ENCODE measurements at places on chromosomes 6 and 20. TPM values are rescaled to one million over a fixed set of nuclear protein-coding genes. Genes with fewer than 3 reads are reported as not detected.

DNA sequence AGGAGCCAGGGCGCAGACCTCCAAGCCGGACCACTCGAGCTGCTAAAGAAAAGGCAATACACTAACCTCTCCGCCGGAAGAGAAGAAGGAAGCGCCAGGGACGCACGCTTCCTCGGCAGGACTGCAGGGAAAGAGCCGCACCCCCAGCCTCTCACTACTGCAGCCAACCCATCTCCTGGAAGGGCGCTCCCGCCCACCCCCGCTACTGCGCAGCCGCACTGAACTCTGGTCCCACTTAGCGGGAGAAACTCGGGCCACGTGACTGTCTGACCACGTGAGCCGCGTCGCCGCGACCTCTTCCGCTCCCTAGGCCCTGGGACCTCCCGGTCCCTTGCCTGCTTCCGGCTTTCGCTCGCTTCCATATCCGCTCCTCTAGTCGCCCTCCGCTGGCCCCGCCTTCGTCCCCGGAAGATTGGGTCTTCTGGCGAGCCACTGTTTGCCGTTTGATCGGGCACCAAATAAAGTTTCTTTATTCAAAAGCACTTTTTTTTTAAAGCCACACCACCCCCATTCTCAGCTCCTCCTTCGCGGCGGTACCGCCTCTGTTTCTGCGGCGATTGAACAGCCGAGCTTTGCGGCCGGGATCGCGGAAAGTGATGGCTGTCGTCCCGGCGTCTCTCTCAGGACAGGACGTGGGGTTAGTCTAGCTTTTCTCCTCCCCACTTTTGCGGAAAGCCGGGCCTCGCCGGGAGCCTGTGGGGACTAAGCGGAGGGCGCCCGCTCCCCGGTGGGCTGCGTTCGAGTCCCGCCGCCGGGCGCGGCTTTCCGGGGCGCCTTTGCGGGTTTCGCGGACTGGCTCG lies at the start of gene RMND1:
RMND1 (minus strand) TSS at position 177 of the 800 bp plus-strand sequence. CDS start 6,315 bp downstream, outside the sequence.
- peak; percentile 99 for DNase-seq

GRCh38 chr6:14936861-14937260 lies 309.0 kb upstream of the JARID2 start:
- no peak for DNase-seq

- DNase-seq = no peak
Measured at GRCh38 chr20:9966966-9967365, 67.8 kb upstream of the ANKEF1 start.

GRCh38 chr6:122028933-122029522 lies 370.4 kb upstream of the HSF2 start:
- no peak for DNase-seq

DNA sequence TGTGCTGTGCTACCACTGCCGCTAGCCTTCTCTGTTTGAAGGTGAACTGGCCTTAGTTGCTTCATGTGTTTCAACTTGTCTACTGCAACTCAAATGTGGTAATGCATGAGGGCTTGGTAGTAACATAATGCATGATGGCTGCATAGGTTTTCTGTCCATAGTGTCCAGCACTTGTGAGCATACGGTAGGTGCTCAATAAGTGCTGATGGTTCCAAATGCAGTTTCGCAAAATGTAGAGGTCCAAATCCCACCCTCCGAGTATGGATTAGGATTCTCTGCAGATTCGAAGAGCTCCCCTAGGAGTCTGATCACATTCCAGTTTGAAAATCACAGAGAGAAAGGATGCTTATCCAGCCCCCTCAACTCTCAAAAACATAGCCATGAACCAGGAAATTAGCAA lies 64.2 kb downstream of the FGD2 start:
- DNase-seq = no peak

- DNase-seq = no peak
Measured at GRCh38 chr6:15911753-15912504, 217.0 kb upstream of the MYLIP start.

The RNF144B gene
- polyA plus RNA-seq = 1.7 TPM

GRCh38 chr6:26553635-26554446 lies 15.7 kb downstream of the HMGN4 start:
- DNase-seq = no peak

DNA sequence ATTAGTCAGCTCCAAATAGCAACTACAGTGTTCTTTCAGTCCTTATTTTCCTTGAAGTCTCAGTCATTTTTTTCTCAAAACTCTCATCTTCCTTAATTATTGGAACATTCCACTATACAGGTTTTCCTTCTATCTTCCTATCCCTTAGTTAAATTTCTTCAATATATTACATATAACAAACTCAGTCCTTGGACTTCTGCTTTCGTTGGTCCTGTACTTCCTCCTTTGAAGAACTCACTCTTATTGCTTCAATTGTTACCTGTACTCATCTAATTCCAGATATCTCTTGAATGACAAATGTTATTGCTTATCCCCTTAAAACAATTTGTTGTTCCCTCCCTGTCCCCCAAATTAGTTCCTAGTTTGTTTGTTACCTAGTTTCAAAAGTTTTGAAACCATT lies 67.7 kb upstream of the NOTCH4 start:
- DNase-seq = no peak

GRCh38 chr20:13778827-13779226 lies 5.9 kb downstream of the ESF1 start:
- no peak for DNase-seq

GRCh38 chr20:31708736-31709534 lies 13.7 kb downstream of the BCL2L1 start:
- no peak for DNase-seq

The PPT2 gene
- 26.6 TPM for polyA plus RNA-seq

- DNase-seq = no peak
Measured at GRCh38 chr6:80579391-80580023, 473.0 kb downstream of the BCKDHB start.

DNA sequence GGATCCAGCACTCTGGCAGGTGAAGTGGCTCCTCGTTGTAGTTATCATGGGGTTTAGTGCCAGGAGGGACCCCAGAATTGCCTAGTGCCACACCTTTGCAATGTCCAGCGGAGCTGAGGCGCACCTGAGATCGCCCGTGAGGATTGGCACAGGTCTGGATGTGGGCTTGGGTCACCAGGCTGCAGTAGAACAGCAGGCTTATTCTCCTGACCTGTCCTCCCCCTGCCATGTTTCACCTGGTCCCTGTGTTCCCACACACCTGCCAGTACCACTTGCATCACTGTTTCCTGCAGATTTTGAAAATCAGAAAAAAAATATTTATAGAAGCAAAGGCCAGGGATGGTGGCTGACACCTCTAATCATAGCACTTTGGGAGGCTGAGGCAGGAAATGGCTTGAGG lies 16.7 kb downstream of the ENTPD6 start:
- no peak for DNase-seq

DNA sequence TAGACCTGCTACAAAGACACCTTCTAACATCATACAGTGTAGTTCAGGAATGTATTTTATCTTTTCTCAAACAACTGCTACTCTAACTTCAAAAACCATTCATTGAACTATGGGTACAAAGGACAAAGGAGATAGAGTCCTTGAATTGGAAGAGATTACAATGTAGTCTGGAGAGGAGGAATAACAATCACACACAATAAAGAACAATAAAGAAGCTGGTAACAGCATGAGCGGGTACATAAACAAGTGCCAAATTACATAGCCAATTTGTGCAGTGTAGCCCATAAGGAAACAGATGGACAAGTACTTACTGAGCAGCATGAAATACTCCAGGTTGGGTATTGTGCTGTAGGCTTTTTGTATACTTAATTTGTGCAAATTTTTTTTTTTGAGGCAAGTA lies 44.3 kb downstream of the OSTM1 start:
- DNase-seq = no peak

GRCh38 chr6:147384737-147385710 lies 123.5 kb upstream of the SAMD5 start:
- no peak for DNase-seq

DNA sequence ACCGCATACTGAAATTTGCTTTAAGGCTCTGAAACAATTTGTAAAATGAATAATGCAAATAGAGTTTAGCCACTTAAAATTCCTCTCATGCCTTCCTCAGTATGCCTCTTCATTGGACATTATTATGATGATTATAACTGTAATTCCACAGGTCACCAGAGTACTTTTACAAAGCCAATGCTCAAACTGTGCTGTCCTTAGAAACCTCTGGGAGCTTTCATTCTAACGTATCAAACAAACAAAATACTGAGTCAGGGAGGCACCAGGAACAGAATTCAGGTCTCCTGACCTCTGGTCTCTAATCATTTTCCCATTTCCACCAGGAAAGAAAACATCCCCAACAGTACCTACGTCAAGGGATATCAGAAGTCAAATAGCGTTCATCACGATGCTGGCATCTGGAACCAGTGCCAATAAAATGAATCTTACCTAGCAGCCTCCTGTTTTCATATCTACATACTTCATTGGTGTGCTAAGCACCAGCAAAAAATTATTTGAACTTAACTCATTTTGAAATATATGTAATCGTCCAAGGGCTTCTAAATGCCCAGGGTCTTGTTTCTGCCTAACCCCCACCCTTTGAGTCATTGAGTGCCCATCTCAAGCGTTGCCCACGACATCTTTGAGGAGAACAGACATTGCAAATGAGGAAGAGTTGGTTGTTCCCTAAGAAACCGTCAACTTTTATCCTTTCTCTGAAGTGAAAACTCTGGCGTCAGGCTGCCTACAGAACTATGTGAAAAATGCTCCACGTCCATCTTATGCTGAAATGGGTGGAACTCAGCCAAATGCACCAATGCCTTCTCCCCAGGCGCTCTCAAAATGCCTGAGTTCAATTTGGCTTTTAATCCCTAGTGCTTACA lies 37.9 kb downstream of the NEDD9 start:
- no peak for DNase-seq

DNA sequence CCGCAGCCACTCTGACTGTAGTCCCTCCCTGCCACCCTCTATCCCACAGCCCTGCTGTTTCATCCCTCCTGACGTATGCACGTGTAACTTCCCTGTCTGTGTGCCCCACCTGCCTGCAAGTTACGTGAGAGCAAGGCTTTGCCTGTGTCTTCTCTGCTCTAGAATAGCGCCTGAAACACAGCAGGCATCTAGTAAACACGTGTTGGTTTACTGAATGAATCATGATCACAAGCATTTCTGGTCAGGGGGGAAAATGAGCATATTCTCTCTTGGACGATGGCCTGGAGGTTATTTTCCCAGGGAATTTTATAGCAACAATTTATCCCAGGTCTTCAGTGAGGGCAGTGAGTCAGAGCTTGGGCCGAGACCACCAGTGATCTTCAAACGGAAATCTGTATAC lies 38.3 kb downstream of the PSMG4 start:
- no peak for DNase-seq

DNA sequence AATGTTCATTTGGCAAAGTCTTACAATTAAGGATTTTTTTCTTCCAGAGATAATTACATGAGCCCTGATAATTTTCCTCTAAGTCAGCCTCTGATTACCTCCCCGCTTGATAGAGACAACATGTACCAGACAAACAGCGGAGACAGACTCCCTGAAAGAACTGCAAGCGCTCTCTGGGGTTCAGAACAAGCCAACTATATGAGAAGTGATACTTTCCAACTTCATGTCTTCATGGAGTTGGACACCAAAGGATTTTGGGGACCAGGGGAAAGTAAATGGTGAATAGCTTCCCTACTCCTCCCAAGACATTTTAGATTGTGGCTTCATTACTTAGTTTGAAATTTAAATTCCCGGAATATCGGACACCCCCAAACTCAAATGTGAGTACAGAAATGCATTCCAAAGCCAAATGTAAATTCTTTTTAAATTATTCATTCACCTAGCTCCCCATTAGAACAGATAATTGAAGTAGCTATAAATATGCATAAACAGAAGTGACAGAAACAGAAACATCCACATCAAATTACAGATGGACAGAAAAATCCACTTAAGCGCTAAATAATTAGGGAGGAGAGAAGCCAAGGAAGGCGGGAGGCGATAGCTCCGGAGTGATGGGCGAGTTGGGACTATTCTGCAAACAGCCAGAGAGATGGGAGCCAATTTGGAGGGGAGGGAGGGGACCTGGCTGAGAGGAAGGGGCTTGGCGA lies 129.7 kb upstream of the AKAP12 start:
- DNase-seq = no peak

GRCh38 chr6:40705354-40705753 lies 118.2 kb upstream of the LRFN2 start:
- DNase-seq = no peak

The PBOV1 gene
- 0.06 TPM for polyA plus RNA-seq

DNA sequence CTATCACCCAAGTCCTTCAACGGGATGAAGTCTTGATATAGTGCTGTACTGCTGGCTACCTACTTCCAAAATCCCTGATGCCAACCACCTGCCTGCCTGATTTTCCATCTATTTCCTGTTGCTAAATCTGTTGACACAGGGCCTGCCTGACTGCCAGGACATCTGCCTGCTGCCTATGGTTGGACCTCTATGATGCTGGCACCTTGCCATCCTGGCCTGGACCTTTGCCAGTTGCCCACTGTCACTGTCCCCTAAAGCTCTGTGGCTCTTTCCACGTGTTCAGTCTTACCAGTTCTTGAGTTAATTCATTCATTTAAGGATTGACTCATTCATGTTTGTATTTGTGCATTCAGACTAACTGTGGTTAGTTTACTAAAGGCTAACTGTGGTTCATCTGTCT lies 9.2 kb upstream of the RGS17 start:
- no peak for DNase-seq

DNA sequence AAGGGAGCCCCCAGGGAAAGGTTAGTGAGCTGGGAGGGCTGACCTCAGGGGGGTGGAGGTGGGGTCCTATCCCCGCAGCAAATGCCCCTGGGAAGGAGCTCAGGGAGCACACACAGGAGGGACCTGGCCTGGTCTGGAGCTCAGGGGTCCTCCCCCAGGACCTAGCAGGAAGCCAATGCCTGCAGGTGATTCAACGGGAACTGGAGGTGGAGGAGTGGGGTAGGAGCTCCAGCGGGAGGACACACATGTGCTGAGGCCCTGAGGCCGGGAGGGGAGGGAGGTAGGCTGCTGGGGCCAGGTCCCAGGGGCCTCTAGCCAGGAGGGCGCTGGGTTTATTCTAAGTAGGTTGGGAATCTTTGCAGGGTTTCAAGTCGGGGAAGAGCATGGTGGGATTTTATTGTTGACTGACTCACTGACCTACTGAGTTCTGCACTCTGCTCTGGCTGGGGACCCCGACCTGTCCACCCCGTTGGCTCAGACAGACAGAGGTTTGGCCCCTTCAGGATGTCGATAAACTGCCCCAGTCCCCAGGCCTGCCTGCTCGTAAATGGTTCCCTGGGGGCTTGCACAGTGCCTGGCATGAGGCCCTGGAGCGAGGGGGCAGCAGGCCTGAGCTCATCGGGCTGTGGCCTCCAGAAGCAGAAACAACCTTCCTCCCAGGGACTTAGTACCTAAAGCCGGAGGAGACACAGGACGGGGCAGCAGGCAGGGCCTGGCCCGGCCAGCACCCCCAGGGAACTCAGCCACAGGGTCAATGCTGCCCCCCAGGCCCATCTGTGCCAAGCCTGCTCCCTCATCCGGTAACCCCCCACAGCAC lies 62.3 kb downstream of the RIPOR3 start:
- no peak for DNase-seq

The TCP11 gene
- polyA plus RNA-seq = 2.8 TPM

- no peak for DNase-seq
Measured at GRCh38 chr20:7744411-7744810, 195.8 kb downstream of the HAO1 start.

DNA sequence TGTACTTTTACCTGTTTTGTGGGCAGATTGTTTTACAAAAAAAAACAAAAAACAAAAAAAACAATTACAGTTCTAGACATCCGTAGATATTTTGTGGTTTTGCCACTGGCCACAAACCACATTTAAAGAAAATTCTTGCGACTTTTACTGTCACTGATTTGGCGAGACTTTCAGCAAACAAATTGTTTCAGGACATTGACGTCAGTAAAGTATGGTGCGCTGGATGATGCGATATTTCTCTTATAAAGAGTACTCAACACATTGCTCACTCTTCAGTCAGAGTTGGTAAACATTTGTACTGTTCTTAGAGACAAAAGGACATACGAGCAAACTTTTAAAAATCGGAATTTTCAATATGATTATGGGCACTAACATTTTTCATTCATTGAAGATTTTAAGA lies 229.8 kb downstream of the HAO1 start:
- no peak for DNase-seq

The DPM1 gene
- 82.1 TPM for polyA plus RNA-seq
